ENCODE measurements at places on chromosomes 3 and 15. TPM values are rescaled to one million over a fixed set of nuclear protein-coding genes. Genes with fewer than 3 reads are reported as not detected.

- no peak for DNase-seq
Measured at GRCh38 chr3:167675848-167676247, 22.1 kb upstream of the WDR49 start.

- peak; percentile 61 for DNase-seq
Measured at GRCh38 chr3:157572559-157573270, 69.5 kb upstream of the VEPH1 start.

DNA sequence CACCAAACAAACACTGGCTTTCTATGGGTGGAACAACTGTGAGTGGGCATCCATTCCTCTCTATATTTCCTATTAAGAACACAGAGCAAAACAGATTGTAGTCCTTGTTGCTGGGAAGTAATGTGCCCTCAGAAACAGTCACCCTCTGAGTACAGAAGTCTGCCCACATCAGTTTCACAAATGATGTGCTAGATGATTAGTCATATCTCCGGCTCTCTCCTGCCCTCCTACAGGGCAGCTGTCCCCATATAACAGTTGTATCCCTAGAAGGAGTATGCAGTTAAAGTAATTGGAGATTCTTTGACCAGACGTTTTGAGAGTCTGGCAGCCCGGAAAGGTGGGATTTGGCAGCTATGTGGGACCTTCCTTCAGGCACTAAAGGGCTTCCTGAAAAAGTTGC lies 159.9 kb downstream of the APBA2 start:
- no peak for DNase-seq

DNA sequence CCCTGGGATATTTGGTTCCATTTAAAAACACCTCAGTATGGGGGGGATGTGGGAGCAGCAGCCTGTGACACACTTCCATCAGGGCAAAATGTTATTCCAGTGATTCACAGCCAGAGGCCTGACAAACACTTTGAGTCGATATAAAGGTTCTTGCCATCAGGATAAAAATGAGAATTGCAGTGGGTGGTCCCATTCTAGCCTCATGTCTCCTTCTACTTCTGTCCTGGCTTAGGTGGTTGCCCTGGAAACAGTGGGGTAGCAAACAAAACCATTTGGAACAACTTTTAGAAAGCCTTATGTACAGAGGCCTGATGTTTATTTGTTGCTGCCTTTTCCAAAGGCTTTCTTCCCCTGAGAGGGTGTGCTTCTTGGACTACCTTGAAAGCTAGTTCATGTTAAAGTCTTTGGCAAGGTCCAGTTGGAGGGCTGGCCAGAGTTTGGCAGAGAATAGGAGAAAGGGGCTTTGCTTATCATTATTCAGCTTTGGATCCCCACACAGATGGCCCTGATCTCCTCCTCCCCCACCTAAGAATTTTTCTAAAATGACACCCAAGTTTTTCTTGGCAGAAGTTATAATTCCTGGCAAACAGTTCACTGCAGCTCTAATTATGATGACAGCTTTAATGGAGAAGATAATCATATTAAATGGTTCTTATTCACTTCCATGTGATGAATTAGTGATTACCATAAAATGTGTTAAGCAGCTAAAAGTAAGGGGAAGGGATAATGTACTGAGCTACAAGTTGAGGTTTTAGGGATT lies 84.2 kb upstream of the ZNF280D start:
- DNase-seq: peak; percentile 87

DNA sequence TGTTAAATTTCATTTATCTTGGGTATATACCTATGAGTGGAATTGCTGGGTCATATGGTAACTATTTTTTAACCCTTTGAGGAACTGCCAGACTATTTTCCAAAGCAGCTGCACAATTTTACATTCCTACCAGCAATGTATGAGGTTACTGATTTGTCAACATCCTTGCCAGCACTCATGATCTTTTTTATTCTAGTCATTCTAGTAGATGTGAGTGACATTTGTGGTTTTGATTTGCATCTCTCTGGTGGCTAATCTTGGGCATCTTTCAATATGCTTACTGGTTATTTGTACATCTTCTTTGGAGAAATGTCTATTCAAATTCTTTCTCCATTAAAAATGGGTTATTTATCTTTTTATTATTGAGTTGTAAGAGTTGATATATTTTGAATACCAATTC lies 21.3 kb upstream of the LRRC58 start:
- no peak for DNase-seq

DNA sequence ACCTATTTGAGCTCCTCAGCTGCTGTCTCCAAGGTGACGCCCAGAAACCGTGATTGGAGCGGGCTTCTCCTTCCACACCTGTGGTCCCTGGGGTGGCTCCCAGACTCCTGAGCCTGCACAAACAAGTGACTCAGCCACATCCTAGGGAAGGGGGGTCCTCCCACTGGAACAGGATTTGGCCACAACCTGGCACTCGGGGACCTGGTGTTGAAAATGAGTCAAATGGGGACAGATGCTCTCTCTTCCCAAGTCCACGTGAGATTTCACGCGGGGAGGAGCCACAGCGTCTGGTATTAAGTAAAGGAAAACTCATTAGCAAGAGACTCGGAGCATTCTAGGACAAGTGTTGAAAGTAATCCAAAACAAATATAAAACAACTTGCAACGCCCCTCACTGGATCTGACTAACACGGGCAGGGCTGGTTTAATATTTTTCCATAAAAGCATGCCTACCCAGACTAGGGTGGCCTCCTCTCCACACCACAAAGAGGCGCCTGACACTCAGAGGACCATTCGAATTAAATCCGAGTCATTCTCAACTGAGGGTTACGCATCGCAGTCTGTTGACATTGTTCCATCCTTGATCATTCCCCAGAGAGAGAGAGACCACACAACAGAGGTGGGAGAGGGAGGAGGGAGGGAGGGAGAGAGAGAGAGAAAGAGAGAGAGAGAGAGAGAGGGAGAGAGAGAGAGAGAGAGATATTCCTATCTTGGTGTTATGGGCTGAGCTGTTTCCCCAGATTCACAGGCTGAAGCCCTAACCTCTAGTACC lies 74.4 kb downstream of the MGLL start:
- peak; percentile 60 for DNase-seq

NLGN1 gene
- total RNA-seq: 12.6 TPM

TLR9 gene
- total RNA-seq: not detected

PRR23A gene
- total RNA-seq: not detected

AMIGO3 gene
- total RNA-seq: 2.8 TPM

ALDH1A2 gene
- 1.6 TPM for total RNA-seq

PLA2G4B gene
- 10.7 TPM for total RNA-seq

TMEM212 gene
- total RNA-seq: not detected

PLA2G4E gene
- total RNA-seq: 1.9 TPM
